ENCODE measurements at places on chromosomes 4 and X. TPM values are rescaled to one million over a fixed set of nuclear protein-coding genes. Genes with fewer than 3 reads are reported as not detected.

The FGG gene
- 0.71 TPM for total RNA-seq

The SOD3 gene
- 46.9 TPM for total RNA-seq

The BEND2 gene
- not detected for total RNA-seq

The CTBP1 gene
- total RNA-seq, result 119 TPM

The ACE2 gene
- 23.3 TPM for total RNA-seq

The NUDT10 gene
- 0.37 TPM for total RNA-seq
